ENCODE measurements at places on chromosomes 1 and 21.

DNA sequence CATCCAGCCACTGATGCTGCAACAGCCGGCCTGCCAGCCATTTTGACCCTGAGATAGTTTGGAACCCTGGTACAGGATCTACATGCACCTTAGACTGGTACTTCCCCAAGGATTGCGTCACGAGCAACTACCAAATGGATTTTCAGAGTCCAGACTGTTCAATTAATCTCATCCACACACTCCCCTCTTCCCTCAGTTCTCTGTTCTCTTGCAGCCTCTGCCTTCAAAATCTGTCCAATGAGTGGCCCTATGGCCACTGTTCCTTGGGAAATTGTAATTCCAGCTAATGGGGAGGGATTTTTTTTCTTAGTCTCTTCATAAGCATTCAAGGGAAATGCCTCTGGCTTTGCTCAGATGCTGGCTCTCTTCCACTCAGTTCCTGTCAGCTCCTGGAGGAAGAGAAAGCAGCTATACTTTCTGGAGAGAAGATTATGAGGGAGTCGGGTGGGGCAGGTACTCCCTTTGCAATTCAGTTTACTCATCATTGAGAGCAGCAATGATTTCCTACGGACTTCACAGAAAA is 19.8 kb upstream of the UAP1 start:
- no peak for DNase-seq

- no peak for DNase-seq
Observed at GRCh38 chr1:17307946-17308345, at the start of gene PADI4. PADI4 (plus strand) TSS chr1:17308197; CDS start chr1:17308223, 26 bp downstream.

- DNase-seq = no peak
Observed at GRCh38 chr1:34750610-34751009, 4.2 kb upstream of the GJB5 start.

DNA sequence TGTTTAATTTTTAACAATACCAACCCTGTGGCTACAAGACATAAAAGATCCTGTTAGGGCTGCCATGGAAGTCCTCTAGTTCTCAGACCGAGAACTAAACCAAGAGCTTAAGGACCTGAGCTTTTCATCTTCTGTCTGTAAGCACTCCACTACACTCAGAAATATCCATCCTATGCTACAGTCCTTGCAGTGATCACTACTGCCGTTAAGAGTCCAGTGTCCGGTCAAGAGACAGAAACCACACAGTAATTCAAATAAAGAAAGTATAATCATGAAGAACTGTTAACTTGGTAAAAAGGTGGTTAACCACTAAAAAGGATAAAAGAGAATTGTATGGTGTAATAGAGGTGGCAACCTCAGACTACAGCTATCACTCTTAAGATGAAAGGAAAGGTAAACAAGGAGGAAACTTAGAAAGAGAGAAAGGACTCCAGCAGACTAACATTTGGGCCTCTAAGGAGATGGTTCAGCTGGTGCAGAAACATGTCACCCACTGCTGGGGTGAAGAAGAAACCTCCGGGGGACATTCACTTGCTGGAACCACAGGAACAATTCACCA is 22.1 kb upstream of the PRDX6 start:
- DNase-seq = no peak

DNA sequence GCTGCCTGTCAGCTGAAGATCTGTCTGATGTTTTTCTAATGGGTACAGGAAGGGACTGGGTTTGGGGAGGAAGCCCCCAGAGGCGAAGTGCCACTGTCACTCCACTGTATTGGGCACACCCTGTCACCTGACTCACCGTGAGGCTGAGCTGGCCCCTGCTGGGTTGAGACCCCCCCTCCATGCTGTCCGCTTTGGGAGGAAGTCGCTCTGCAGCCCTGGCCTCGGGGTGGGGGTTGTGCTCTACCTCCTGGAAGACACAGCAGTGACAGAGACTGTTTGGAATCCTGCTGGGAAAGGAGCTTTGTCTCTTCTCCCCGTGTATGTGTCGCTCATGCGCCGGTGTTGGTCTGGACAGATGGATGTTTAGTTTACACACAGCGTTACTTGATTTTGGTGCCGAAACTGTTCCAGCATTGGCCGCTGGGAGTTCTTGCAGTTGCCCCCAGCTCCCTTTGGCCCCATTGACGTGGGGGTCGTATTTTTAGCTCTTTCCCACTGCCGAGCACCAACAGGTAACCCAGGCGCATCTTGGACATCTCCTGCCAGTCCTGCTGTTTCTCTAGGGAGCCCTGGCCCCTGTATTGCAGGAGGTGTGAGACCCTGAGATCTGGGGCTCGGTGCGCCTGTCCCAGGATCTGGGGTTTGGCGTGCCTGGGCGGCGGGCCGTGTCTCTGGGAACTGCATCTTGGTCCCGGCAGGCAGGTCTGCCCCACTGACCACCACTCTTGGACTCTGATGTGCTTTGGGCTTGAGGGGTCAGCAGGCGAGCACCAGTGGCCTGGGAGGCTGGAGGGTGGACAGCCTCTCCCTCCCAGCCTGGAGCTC is 30.3 kb downstream of the SLX9 start:
- DNase-seq = no peak

DNA sequence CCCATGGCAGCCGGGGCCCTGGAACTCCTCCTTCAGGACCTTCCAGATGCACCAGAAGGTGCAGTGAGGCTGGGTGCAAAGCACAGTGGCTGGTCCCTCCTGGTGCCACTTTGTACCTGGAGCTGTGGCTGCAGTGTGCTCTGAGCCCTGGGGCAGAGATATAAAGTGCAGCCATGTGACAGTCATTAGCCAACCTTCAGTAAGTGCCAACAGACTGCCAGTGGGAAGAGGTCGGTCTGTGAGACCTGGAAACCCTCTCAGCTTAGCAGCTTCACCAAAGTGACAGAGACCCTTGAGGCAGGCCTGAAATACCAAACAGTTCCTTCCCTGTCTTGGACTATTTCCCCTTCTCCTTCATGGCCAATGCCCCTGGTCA is 26.7 kb upstream of the NGF start:
- no peak for DNase-seq

DNA sequence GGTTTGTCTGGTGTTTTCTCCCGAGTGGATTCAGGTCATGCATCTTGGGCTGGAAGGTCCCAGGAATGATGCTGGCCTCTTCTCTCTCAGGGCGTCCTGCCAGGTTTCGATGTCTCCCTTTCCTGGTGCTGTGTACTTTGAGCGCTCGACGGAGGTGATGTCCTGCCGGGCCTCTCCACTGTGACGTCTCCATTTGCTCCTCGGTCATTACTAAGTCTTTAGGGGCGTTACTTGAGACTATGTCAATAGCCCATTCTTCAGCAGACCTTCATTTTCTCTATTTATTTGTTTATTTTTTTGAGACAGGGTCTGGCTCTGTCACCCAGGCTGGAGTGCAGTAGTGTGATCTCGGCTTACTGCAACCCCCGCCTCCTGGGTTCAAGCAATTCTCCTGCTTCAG is 37.2 kb upstream of the TNFRSF1B start:
- DNase-seq = no peak

DNA sequence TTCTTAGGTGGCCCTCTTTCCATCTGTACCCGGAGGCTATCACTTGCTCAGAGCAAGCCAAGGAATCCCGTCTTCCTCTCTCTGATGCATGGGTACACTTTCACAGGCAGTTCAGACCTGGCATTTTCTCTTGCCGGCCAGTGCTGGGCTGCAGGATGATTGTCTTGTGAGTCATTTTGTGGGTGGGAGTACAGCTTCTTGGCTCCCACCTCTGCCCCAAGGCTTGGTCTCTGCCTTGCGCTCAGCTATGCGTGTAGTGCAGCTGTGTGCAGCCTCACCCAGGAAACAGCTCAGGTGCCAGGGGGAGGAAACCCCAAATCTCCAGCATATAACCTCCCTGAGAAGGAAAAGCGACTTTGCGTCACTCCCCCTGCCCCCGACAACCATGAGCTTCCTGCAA is 3.9 kb upstream of the AJAP1 start:
- DNase-seq = no peak

DNA sequence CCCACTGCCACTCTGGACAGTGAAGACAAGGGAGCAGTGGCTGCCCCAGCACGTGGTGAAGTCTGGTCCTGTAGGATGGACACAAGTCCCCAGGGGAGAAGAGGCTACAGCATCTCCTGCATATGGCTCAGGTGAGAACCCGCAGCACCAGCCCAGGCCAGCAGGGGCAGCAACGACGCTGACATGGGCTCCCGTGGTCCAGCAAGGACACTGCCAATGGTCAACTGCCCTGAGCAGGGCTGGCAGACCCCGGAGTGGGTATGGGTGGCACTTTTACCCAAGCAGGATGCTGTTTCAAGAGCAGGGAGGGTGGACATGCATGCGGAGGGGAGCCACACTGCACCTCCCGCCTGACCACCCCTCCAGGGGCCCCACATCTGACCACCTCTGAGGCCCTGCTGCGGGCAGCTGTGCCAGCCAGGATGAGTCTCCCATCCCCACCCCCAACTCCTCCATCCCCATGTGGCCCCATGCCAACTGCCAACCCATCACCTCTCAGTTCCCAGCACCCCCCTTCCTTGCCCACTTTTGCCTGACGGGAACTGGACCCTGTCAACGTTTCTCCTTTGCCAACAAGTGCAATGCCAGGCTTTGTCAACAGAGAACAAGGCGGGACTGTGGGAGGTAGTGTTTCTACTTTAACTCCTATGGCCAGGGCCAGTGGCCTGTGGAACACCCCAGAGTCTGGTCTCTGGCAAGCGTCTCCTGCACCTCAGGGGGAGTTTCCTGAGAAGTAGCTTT is 8.6 kb downstream of the MORN1 start:
- no peak for DNase-seq

GRCh38 chr1:154935749-154936554 is 567 bp downstream of the PMVK start:
- DNase-seq = no peak

DNA sequence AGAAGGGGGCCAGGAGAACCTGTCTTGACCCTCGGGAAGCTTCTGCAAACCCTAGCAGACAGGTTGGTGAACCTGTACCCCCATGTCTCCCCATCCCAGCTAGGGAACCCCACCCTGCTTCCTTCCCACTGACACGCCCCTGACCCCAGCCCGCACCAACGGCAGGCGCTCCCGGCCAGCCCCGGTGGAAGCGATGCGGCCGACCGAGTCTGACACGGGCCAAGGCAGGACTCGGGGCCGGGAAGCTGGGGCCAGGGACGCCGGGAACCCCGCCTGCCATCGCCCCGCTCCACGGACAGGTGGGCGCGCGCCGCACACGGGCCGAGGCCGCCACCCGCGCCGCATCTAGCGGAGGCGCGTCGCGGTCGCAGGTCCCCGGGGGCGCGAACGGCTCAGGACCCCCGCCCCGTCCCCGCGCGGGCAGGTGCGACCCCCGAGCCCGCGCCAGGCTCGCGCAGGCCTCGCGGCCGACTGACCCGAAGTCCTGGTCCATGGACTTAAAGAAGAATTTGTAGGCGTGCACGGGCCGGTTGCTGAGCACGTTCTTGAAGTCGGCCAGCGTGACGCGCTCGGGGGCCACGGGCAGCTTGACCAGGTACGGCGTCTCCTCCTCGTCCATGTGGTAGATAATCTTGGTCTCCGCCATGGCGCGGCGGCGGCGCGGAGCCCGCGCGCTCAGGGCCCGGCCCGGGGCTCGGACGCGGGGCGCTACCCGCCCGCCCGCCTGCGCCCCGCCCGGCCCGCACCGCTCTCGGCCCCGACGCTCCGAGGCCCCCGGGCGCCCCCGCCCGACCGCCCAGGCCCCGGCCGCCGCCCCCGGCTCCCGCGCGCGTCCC is 580 bp downstream of the DVL1 start:
- no peak for DNase-seq

Data from stimulated activated CD4-positive, alpha-beta T cell treated with anti-CD3 and anti-CD28 coated beads, TNF-alpha, amount 100 ng/mL, for 24 hours (primary cell).